ENCODE measurements at places on chromosomes 2 and 18.

DNA sequence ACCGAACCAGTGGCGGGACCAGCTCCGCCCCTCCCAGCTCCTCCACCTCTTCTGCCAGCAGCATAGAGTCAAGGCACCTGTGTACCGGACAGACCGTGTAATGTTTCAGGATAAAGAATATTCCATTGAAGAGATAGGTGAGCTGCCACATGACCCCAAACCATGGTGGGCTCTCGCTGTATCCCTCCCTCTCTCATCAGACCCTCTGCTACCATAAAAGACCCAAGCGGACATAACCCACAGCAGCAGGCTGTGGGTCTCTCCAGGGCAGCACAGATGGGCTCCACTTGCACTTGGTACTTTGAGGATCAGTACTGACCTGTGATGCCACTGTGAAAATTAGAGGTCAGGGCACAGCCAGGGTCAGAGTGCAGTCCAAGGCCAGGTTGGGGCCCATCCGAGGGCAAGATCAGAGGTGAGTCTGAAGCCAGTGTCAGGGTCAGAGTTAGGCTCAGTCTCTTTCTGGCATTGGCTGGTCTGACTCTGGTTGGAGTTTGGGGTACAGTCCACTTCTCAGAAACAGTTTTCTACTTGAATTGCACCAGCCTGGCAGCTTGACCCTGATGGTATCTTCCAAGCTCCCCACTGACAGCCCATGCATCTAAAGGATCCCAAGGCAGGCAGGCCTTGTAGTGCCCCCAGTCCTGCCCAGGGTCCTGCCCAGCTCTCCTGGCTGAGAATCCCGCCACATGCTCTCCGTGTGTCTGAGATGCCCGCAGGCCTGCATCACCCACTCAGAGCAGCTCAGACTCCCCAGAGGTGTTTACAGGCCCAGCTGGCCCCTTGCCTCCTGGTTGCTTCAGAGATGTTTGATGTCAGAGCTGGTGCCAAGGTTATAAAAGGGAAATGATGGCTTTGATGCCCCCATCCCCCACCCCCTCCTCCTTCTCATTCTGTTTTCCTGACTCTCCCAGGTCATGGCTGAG, 212.1 kb downstream of the DYSF start:
- no peak for DNase-seq

- no peak for DNase-seq
Observed at GRCh38 chr2:198517976-198518375, 713.6 kb downstream of the PLCL1 start.

- DNase-seq = no peak
Observed at GRCh38 chr18:27966881-27967280, 210.0 kb downstream of the CDH2 start.

DNA sequence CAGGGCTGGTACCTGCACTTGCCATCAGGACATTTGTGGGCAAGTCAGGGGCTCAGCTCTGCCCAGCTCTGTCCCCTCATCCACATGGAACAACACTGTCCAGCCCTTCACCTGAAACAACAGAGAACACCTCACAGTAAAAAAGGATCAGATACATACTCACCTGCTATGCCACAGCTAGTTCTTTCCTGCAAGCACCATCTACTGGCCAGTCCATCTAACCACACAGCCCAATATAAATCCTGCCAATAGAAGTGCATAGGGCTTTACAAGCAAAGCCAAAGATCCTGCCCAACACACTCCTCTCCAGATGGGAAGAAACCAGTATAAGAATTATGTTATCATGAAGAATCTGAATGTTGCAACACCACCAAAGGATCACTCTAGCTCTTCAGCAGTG, 52.2 kb upstream of the GALNT13 start:
- no peak for DNase-seq

GRCh38 chr2:171320208-171320621, 113.6 kb downstream of the METTL8 start:
- DNase-seq = no peak

- no peak for DNase-seq
Observed at GRCh38 chr2:227447606-227448005, 24.4 kb upstream of the AGFG1 start.

DNA sequence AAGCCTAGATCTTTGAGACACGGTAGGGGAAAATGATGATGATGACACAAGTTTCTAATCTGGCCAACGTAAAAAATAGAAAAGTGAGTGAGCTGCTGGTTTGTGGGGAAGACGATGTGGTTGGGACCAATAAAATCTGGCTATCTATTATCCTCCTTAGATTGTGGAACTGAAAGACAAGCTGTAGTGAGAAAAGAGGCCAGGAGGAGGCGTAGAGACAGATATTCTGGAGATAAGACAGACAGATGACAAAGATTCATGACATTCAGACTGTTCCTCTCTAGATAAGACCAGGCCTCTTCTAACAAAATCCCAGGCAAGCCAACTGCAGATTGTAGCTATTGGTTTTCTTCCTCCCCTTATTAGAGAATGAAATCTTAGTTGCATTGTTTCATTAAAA, 376.3 kb upstream of the UBE2E3 start:
- no peak for DNase-seq

DNA sequence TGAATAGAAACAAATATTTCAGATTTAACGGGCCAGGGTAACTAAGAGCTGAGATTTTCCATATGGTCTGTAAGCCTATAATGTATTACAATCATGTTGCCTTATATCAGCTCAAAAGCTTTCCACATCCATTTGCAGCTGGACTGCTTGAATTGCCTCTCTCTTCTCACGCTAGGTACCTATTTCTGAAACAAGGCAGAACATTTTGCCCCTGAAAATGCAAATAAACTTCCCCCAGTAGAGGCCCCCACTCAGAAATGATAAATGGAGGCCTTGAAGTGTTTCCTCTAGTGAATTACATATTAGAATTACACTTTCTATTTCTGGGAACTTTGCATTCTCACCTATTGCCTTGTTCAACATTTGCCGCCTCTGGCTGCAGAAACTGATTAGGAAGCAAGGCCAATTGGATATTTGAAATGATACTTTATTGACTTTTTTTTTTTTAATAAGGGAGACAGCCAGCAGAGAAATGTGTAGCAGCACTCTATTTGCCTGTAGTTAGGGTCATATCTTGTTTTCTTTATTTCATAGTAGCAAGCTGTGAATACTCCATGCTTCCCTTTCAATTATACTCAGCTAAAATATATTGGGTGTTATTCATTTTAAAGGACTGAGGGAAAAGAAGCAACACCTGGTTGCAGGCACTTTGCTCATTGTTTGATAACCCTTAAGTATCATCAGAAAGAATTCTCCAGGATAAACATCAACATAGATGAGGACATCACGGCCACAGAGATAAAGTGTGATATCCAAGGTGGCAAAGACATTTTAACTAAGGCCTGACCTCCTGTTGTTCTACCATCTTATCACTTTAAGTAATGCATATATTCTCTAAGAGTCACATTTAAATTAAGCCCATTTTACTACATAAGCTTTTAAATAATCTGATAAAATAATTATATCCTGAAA, 505.5 kb downstream of the LRRTM4 start:
- no peak for DNase-seq

- DNase-seq = no peak
Observed at GRCh38 chr2:179787601-179788000, 73.8 kb downstream of the ZNF385B start.

DNA sequence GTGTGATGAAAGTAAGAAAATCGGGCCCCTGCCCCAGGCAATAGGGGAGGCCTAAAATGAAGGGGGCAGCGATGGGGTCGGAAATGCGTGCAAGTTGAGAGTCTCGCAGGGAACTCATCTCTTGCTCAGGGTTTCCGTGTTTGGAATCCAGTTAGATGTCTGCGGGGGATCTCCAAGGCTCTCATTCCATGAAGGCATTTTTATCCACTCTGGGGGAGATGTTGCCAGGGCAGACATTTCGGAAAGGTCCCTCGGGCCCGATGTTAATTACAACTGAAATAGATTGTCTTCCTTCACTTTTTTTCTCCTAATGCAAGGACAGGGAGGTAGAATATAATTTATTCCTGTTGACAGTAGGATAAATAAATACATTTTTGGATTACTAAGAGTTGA, 12.8 kb upstream of the SKOR2 start:
- no peak for DNase-seq

All from memory B cell (primary cell).